ENCODE measurements at places on chromosomes 11 and 22.

- no peak for DNase-seq
These were observed 57.9 kb downstream of the NF2 start for GRCh38 chr22:29661336-29661735.

DNA sequence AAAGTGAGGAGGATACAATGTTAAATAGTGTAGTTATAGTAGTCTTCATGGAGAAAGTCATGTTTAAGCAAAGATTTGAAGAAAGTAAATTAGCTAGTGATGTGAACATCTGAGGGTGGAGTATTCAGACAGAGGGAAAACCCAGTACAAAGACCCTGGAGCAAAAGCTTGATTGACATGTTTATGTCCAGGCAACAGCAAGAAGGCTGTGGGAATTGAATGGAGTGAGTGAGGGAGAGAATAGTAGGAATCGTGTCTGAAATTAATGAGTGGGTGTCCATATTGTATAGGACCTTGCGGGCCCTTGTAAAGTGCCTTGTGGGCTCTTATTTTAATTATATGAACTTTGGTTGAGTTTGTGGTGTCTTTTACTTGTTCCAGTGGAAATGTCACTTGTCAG lies 424.1 kb upstream of the KIRREL3 start:
- no peak for DNase-seq

- DNase-seq = no peak
These were observed 4.9 kb downstream of the RRP8 start for GRCh38 chr11:6598555-6598954.

- DNase-seq = no peak
These were observed 21.3 kb upstream of the SHISAL1 start for GRCh38 chr22:44333847-44334635.

DNA sequence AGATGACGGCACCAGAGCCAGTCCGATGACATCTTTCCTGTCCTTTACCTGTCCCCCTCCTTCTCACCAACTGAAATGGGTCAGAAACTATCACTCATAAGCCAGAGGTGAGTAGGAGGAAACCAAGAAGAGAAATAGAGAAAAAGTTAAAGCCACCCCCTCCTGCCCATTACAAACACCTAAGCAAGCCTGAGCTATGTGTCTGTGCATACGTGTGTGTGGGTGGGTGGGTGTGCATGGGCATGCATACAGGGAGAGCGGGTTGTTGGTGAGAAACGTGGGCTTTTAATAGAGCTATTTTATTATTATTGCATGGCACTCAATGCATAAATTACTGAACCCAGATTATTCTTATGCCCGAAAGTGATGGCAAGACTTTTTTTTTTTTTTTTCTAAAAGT lies 2.6 kb downstream of the PATE4 start:
- DNase-seq = no peak

- peak; percentile 30 for DNase-seq
These were observed 42.1 kb downstream of the PRDM10 start for GRCh38 chr11:129960216-129961214.

GRCh38 chr11:118895093-118896039 lies 11.7 kb downstream of the CXCR5 start:
- no peak for DNase-seq

DNA sequence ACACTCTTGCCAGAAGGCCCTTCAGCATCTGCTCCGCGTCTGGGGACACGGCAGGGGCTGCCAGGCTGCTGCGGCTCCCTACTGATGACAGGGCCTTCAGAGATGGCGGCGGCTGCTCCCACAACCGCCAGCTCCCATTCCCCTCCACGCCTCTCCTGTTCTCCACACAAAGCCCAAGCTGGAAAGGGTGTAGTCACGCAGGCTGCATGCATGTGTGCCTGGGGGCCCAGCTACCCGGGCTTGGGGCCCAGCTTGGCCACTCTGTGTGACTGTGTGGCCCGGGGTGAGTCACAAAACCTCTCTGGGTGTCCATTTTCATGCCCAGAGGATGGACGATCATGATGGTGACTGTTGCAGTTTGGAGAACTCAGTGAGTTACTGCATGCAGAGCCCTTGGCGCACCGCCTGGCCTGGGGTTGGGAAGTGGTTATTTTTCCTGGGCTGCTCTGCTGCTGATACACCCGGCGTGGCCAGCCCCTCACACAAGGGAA lies 31.7 kb upstream of the PARVB start:
- peak; percentile 38 for DNase-seq

GRCh38 chr11:115180272-115180671 lies 323.9 kb downstream of the CADM1 start:
- no peak for DNase-seq

GRCh38 chr11:90770007-90770406 lies 547.2 kb upstream of the CHORDC1 start:
- no peak for DNase-seq

GRCh38 chr11:128405714-128406662 lies 181.4 kb downstream of the ETS1 start:
- DNase-seq = no peak

DNA sequence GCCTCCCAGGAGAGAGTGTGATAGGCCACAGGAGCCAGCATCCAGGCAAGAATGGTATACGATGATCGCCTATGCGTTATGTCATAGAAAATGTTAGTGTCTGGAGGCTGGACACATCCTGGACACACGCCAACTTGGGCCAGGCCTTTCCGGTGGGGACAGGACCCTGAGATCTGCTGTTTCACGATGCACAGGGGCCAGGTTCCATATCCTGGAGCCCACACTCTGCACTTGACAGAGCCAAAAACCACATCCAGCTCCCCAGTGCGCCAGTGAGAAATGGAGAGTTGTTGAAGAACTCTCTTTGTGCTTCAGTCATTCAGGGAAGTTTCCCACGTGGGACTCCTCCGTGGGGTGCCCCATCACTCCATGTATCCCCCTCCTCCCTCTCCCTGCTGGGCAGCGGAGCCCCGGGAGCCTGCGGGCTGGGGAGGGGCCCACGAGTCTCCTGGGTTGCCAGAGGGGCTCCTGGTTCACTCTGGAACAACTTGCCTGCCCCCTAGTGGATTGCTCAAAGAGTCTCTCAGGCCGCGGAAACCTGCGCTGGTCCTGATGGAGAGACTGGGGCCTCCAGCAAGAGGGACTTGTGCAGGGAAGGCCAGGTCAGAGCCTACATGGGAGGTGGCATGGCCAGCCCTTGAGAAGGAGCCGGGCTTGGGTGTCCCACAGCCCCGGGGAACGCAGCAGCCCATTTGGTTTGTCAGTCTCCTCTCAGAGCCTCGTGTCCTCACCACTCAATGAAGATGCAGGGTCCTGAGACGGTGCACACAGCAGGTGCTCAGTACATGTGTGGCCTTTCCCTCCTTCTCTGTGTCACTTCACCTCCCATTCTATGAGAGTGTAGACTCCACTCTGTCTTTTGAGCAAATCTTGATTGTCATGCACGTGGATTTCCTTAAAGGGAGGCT lies 10.2 kb upstream of the LRRC32 start:
- peak; percentile 87 for DNase-seq

DNA sequence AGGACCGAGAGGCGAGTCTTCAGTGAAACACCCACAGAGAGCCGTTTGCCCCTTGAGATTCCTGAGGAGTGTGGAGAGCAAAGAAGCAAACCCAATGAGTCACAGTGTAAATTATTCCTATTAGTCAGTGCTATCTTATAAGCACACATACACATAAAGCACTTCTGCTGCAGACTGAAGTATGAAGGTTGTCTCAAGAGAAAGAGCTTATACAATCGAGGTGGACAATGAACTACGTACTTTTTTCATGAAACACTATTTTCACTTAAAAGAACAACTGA lies 37.3 kb downstream of the GALNT18 start:
- DNase-seq = peak; percentile 72

DNA sequence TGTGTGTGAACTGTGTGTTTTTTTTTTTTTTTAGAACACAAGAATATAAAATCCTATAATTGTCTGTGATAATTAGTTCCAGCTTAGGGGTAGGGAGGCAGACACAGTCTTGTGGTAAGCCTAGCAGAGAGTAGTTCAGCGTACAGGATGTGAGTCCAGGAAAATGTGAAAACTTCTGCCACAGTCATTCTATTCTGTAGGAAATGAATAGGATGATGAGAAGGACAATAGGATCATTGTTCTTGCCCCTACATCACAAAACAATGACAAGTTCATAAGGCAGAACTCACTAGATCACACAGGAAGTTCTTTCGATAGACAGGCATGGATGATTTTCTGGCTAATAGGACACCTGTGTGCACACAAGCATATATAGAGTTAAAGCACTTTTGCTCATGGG lies 132.2 kb downstream of the NAV2 start:
- DNase-seq = no peak

DNA sequence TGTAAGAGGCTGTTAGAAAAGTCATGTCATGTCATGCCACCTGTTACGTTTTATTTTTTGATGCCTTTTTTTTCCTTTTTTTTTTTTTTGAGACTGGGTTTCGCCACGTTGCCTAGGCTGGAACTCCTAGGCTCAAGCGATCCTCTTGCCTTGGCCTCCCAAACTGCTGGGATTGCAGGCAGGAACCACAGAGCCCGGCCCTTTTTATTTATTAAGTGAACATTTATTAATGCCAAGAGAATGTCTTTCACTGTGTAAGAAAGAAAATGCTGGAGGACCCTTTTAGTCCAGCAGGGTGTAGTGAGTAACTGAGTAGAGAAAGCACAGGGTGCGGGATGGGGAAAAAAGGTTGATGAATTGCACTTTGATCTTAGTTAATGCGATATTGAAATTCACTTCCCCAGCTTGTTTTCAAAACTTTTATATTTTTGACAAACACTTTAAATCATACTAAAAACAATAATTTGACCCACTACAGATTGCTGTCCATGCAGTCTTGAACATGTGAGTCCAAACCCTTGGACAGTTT lies 2.3 kb upstream of the XBP1 start:
- no peak for DNase-seq
